ENCODE measurements at places on chromosomes 2 and 18.
A peak's percentile ranks its signal among the peaks of the same experiment; 100 is the strongest.

- peak; percentile 30 for DNase-seq
These were observed 451.1 kb upstream of the TRIB2 start for GRCh38 chr2:12265646-12266045.

GRCh38 chr2:64928813-64929212, 60.4 kb upstream of the SLC1A4 start:
- no peak for DNase-seq

- DNase-seq, result no peak
These were observed 53.2 kb downstream of the ADCYAP1 start for GRCh38 chr18:957829-958228.

GRCh38 chr2:186255823-186256222, 230.2 kb upstream of the ZC3H15 start:
- no peak for DNase-seq

GRCh38 chr2:63651356-63651755, 62.6 kb downstream of the MDH1 start:
- no peak for DNase-seq

DNA sequence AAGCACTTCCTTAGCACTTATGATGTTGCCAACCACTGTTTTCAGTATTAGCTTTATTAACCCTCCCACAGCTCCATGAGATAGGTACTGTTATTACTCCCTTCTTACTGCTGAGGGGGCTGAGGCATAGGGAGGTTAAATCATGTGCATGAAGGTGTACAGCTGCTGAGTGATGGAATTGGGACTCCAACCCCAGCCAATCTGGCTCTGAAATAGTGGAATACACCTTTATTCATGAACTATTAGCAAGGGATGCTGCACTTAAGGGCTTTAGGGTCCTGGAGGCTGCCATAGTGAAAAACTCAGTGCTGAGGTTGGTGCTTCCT, 19.2 kb downstream of the SMARCAL1 start:
- no peak for DNase-seq

- peak; percentile 77 for DNase-seq
These were observed 1.6 kb downstream of the CRIM1 start for GRCh38 chr2:36356990-36357846.

Measured in LHCN-M2 (cell line).